ENCODE measurements at places on chromosomes 16 and 17.

DNA sequence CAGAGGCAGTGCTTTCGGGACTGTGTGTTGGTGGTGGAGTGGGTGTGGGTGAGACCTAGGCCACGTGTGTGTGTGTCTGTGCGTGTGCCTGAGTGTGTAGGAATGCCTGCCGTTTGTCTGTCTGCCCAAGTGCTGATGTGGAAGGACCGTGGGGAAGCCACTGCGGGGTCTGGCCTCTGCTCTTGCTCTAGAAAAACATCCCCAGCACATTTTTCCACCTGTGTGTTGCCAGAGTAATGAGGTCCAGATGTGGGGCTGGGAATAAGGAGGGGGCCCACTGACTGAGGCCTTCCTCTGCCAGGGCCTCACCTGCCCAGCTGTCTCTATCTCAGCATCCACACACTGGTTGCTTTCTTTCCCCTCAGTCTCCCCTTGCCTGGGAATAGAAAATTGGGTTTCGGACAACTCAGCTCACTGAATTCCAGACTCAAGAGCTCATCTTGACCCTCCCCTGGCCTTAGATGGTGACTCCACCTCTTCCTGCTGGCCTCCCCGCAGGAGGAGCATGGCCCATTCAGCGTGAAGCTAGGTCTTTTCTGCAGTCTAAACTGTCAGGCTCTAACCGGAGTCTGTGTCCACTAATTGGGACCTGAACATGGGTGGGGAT is 7.6 kb downstream of the SGCA start:
- peak; percentile 92 for DNase-seq

GRCh38 chr17:59520251-59520650 is 45.2 kb upstream of the DHX40 start:
- no peak for DNase-seq

- no peak for DNase-seq
Measured at GRCh38 chr17:20997711-20998570, 44.9 kb downstream of the USP22 start.

GRCh38 chr16:15641753-15642556 is 999 bp downstream of the MARF1 start:
- DNase-seq = no peak

DNA sequence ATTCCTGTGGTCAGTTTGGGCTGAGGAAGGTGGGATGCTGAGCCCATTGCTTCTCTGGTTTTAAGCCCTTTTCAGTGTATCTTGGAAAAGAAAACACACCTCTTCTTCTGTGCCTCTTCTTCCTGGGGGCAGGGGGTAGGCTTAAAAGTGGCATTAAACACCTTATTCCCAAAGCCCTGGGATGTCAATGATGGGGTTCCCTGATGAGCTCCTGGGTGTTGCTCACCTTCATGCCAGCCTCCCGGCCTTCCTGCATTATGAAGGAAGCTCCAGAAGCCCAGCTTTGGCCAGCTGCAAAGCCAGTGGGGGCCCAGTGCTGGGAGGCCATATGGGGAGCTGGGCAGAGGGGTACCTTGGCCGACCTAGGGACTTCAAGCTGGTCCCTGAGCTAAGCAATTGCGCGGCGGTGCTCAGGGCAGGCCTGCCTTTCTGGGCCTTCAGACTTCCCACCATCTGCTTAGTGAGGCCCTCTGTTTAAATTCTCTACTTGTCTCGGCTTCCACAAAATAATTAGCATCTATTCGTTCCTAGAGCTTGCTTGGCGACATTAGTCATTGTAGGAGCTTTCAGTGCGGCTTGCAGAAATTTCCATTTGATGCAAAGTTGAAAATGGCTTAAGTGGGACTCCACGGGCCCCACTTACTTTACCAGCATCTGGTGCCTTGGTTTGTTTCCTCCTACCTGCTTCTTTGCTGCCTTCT is 121.7 kb upstream of the NLRP1 start:
- DNase-seq = no peak

GRCh38 chr16:47395733-47396498 is 64.9 kb downstream of the ITFG1 start:
- no peak for DNase-seq

DNA sequence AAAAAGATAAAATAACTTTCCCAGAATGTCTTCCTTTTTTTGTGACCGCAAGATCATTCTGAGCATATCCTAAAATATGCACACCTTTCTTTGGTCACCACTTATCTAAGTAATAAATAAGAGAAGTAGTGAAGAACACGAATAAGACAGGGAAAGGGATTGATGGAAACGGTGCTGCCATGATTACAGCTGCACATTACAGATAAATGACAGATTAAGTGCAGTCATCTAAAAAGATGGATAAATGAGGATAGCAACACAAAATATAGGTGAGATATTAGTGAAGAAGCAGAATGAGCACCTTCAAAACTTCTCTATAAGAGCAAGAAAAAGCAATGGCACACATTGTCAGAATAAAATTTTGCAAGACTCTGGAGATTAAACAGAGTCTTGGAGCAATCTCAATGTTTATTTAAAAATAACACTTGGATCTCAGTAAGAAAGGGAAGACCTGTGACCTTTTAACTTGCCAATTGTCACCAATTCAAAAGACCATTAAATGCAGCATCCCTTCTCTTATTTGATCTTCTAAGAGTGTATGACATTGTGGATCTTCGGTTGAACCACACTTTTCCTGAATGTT is 567.1 kb downstream of the KCNJ2 start:
- DNase-seq = no peak

DNA sequence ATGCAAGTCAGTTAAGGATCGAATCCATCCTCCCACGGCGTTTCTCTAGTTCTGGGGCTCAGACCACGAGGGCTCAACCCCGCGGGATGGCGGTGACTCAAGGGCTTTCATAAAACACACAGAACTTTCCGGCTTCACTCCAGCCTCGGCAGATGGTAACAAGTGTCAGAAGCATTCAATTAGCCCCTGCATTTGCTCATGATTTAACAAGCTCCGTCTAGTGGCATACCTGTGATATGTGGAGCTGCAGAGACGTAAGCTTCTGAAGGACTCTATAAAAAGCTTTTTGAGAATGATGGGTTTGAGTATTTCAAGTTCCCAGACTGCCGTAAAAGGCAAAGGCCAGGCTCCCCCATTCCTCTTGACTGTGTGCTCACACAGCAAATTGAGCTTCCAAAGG is 91.3 kb upstream of the SEC14L1 start:
- no peak for DNase-seq
